ENCODE measurements at places on chromosomes 3 and 15.
A peak's percentile ranks its signal among the peaks of the same experiment; 100 is the strongest.

DNA sequence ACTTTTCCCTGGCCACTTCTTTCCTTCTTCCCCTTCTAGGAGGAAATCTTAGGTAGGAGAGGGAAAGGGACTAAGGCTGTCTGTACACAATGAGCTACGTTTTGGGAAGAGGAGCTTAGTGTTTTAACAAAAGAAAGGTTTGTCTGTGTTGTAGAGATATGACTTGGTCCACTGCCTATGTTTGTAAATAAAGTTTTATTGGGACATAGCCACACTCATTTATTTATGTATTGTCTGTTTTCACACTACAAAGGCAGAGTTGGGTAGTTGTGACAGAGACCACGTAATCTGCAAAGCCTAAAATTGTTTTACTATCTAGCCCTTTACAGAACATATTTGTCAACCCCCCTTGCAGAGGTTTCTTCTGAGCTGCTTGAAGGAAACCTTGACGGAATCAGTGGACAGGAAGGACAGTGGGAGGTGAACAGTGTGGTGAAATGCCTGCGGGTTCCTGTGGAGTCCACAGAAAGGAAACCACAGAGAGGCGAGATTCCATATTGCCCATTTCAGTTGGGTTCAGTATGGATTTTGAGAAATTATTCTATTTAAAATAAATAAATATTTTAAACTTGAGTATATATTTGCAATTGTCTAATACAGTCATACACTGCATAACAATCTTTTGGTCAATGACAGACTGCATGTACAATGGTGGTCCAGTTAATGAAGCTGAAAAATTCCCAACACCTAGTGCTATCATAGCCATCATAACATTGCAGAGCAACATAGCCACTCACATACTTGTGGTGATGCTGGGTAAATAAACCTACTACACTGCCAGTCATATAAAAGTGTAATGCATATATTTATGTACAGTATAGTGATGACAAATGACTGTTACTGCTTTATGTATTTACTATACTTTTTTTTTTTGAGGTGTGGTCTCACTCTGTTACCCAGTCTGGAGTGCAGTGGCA is 157.9 kb upstream of the NUDT16 start:
- DNase-seq = no peak

DNA sequence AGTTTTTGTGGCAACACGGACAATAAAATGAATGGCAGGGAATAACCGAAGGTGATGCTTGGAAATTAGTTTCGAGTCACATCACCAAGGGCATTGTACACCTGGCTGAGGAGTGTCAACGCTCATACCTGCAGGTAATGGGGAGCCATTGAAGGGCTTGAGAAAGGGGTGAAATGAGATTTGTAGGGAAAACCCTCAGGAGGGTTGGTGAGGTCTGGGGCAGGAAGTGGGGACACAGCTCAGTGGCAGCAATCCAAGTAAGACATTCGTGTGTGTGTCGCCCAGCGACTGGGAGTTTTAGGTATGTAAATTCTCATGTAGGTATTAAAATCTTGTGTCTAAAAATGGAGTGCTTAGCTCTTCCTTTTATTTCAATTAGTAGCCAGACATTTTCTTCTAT is 14.3 kb downstream of the PARP14 start:
- DNase-seq = no peak

- DNase-seq = no peak
These were observed 31.3 kb downstream of the TIMP4 start for GRCh38 chr3:12127391-12127790.

- no peak for DNase-seq
These were observed 31.2 kb upstream of the USP3 start for GRCh38 chr15:63473007-63473748.

DNA sequence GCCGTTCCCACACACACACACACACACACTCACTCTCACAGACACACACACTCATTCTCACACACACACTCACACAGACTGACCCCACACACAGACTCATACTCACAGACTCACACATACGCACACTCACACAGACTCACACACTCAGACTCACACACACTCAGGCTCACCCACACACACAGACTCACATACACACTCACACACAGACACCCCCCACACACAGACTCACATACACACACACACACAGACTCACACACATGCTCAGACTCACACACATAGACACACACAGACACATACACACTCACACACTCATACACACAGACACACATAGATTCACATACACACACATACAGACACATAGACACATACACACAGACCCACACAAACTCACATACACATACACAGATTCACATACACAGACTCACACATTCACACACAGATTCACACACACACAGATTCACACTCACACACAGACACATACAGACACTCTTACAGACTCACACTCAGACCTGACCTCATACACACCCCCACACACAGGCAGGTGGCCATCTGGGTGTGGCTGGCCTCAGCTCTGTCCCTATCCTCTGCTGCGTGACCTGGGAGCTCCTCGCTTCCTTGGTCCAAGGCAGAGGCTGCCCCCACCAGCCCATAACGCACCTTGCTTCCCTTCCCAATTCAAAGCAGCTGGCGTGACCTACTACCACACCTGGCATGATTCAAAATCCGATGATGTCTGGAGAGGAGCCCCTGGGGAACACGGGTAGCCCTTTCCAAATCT is 1.9 kb downstream of the C3orf22 start:
- no peak for DNase-seq

GRCh38 chr3:25144430-25144829 is 283.6 kb upstream of the RARB start:
- DNase-seq = no peak

- no peak for DNase-seq
These were observed 127.1 kb upstream of the ANKRD28 start for GRCh38 chr3:15924914-15925313.

- DNase-seq = no peak
These were observed 33.0 kb upstream of the ABHD17C start for GRCh38 chr15:80662129-80662528.

DNA sequence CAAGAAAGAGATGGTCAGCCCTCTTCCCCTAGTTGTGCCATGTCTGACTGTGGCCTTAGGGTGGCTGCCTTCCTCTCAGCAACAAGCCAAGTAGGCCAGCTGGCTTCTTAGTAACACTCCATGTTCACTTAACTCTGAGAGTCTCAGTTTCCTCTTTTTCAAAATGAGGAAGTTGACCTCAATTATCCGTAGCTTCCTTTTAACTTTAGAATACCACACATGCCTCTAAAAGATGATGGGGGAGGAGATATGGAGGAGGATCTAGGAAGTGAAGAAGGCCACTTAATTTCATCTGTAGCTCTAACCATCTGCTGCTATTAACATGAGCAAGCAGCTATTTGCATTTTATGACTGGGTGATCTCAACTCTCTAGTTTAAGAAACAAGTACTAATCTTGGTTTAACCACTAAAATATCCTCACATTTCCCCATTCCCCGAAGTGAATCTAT is 32.9 kb downstream of the CD200R1L start:
- no peak for DNase-seq

- DNase-seq = peak; percentile 13
These were observed 244.5 kb downstream of the FGF12 start for GRCh38 chr3:192482809-192483208.

- no peak for DNase-seq
These were observed 298.5 kb downstream of the RPLP1 start for GRCh38 chr15:69751147-69751546.

- no peak for DNase-seq
These were observed 424.5 kb downstream of the SOX2 start for GRCh38 chr3:182136008-182136910.

- DNase-seq = peak; percentile 79
These were observed at the start of gene SOX2 for GRCh38 chr3:181711325-181712135. TSS of gene SOX2 (plus strand) at chr3:181711925. CDS start at chr3:181712361, 436 bp downstream.

Data from small intestine (tissue), 16 donors.